Activated naive CD8-positive, alpha-beta T cell treated with anti-CD3 and anti-CD28 coated beads, Interleukin-2, amount 50 U/mL, for 24 hours (primary cell): ENCODE measurements at places on chromosomes 3 and 15.

GRCh38 chr15:68256675-68257450, 20.7 kb upstream of the FEM1B start:
- DNase-seq: peak; percentile 73

DNA sequence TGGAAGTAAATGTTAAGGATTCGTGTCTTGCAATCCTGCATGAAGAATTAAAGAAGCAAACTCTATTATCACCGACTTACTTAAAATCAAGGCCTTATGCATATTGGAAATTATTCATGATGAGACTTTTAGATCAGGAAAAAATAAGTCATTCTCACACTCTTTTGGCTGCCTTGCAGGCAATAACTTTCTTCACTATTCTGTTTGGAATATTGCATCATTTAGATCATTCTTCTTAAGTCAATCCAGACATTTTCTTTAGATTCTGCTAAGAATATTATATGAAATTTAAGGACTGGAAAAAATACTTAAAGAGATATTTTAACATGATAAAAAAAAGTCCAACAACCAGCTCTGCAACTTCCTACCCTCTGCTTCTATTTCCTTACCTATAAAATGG, 245.4 kb downstream of the LRRN1 start:
- DNase-seq: no peak

GRCh38 chr3:45910892-45911291, 24.5 kb downstream of the CCR9 start:
- no peak for DNase-seq

DNA sequence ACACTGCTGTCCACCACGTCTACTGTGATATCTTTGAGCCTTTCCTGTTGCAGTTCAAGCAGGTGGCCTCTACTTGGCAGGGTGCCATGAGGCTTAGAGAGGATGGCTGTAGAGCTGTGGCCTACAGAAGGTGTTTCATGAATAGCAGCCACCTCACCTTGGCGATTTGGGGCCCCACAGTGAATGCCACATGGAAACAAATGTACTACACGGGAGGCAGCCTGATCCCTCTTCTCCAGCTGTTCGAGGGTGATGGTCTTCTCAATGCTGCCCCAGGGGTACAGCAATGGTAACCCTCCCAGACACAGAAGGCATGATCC, 70.7 kb downstream of the FAM43A start:
- DNase-seq: no peak

DNA sequence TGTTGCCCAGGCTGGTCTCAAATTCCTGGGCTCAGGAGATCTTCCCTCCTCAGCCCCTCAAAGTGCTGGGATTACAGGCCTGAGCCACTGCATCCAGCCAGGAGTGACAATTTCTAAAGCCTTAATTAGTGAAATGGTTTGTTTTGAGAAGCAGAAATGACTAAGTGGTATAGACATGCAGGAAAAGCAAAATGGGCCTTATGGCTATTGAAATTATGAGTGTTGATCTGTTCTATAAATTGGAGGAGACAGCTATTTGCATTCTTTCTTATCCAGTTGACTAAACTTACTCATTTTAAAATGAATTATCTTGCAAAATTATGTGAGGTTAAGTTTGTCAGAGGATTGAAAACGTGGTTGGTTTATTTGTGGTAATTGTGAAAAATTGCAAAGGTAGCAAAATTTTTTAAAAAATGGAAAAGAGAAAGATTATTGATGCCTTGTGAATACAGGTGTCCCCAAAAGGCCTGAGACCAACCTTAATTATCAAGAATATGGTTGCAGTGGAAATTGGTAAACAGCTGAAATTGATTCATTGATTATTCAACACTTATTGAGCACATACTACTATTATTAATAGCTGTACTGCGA, 7.9 kb downstream of the RAP2B start:
- DNase-seq: no peak

DNA sequence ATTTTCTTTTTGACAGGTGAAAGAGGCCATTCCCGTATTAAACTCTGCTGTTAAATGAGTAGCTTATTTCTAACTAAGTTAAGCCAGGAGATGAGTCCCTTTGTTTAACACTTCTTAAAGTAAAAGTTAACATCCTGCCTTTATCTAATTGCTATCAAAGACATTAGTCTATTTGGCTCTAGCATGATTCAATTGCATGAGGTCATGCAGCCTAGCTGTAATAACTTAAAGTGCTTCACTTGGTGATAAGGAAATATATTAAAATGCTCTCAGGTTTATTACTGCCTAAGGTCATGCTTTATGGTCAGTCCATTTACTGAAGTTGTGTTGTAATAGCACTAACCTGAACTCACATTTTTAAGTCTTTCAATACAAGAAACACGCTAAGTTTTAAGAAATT, 82.3 kb upstream of the MLF1 start:
- DNase-seq: no peak

DNA sequence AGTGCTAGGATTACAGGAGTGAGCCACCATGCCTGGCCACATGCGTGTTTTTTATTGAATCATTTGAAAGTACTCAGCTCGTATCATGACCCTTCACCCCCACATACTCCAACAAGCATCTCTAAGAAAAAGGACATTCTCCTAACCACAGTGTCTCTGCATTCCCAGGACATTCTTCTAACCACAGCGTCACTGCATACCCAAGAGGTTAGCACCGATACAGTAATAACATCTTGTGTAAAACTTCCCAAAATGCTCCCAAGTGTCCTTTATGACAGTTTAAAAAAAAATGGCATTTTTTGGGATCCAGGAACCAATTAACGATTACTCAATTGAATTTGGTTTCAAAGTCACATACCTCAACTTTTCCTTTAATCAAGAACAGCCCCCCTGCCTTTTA, 39.6 kb downstream of the FLNB start:
- no peak for DNase-seq

DNA sequence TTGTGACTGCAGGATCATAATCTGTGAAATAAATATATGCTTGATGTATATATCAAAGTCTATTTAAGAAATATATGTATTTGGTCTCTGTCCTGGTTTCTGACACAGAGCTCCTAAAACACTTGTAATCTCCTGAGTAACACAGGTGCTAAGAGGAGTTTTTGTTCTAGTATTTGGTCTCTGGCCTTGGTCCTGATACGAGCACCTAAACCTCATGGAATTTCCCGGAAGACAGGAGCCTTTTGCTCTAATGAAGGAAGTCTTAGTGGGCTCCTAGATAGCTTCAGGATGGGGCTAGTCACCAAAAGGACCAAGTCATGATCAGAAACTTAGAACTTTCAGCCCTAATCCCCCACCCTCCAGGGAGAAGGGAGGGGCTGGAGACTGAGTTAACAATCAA, 19.2 kb upstream of the MUSTN1 start:
- DNase-seq: no peak

DNA sequence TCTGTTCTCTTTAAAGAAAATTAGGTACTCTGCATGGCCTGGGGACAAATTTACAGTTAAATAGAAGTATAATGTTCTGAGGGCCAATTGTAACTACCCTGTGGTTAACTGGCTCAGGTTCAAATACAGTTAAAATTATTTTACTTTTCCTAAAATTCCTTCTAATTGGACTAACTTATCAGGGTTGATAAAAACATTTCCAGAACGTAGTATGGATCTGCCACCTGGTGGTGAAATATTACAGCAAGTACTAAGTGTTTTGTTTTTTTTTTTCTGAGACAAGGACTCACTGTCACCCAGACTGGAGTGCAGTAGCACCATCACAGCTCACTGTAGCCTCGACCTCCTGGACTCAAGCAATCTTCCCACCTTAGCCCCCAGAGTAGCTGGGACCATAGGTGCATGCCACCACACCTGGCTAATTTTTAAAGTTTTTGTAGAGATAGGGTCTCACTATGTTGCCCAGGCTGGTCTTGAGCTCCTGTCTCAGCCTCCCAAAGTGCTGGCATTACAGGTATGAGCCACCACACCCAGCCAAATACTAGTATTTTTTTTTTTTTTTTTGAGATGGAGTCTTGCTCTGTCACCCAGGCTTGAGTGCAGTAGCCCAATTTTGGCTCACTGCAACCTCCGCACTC, 29.2 kb downstream of the NEO1 start:
- DNase-seq: no peak

DNA sequence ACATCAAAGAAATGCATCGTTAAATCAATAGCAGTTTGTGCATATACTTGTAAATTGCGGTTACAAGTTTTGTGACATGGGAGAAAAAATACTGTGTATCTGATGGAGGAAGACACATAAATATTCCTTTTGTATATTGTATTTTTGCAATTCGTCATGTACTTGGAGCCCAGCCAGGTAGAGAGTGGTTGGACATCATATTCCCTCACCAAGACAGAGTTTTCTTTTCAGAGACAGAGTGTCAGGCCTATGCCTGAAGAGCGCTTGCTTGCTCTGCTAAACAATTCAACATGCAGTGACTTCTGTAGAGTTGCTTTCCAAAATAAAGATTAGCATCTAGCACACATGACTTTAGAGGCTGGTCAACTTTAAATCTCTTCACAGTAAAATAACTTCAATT, 24.8 kb upstream of the MEIS2 start:
- DNase-seq: no peak

GRCh38 chr3:160355826-160356225, 43.2 kb downstream of the IFT80 start:
- no peak for DNase-seq

GRCh38 chr3:101676765-101677435, at the start of gene ZBTB11:
TSS of gene ZBTB11 (minus strand) at chr3:101677132. CDS start at chr3:101676914, 218 bp downstream.
- peak; percentile 100 for DNase-seq

- no peak for DNase-seq
Measured at GRCh38 chr3:51977446-51978142, 2.7 kb downstream of the ABHD14A start.

- DNase-seq: no peak
Measured at GRCh38 chr3:146189519-146190173, 28.7 kb upstream of the PLOD2 start.

GRCh38 chr15:98805434-98806274, 157.3 kb downstream of the IGF1R start:
- DNase-seq: no peak

DNA sequence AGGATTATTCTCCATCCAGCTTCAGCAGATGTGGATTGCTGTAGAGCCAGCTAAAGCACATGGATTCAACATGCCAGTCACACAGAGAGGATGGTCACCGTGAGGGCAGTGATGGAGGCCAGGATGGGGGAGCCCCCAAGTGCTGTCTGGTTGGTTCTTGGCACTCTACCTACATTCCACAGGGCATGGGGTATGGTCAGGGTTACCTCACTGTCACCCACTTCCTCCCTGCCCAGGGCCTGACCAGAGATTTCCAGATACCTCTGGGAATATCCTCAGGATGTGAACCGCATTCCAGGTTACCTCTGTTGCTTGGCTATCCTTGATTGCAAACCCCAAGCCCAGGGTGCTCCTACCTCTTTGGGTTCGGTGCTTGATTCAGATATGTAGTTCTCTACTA, 147.3 kb upstream of the TRIM42 start:
- DNase-seq: no peak

DNA sequence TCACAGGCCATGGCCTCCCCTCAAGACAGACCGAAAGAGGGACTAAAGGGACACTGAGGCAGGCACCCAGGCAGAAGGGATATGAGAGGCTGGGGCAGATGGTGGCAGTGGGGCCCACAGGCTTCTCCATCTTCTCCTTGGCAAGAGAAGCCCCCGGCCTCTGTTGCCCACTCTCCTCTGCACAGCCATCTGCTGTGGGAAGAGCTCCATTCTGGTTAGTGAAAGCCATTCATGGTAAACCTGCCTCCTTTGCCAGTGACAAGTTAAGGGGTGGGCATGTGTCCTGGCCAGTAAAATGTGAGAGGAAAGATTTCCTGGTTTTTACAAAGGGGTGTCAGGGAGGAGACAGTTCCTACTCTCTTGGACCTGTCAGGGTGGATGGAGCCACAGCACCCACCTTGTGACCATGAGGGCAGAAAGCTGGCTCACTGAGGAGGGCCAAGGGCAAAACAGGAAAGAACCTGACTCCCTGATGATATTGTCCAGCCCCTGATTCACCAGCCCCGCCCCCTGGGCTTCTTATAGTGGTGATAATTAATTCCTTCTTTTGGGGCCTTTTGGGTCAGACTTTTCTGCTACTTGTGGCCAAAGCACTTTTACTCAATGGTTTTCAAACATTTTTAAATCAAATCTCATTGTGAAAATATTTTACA, 130.4 kb upstream of the SMAD3 start:
- no peak for DNase-seq

DNA sequence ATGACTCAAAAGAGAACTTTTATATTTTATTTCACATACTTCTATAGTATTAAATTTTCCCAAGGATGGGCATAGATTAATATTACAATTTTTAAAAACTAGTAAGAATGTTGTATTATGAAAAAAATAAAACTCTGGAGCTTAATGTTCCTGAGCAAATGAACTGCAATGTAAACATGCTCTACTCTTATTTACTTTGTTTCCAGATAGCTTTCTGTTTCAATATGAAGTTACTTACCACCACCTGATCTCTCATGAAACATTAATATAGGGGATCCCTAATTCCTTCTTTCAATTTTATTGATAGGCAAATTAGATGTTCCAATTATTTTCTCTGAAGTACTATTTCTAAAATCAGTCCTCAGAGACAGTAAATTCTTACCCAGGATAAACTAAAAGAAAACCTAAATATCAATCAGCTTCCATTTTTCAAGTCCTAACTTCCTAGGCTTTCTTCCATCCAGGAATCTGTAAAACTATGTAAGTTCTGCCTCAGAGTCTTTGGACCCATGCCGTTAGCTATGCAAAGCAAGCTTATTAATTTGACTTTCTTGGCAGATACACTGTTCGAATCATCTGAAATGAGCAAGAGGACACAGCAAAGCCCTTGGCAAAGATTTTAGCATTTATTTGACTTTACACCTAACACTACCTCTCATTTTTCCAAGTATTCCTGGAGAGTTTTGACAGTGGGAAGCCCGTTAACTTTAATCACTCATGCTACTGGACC, 93.2 kb downstream of the PLCH1 start:
- DNase-seq: no peak

- no peak for DNase-seq
Measured at GRCh38 chr3:100830931-100831330, 121.6 kb downstream of the TFG start.

DNA sequence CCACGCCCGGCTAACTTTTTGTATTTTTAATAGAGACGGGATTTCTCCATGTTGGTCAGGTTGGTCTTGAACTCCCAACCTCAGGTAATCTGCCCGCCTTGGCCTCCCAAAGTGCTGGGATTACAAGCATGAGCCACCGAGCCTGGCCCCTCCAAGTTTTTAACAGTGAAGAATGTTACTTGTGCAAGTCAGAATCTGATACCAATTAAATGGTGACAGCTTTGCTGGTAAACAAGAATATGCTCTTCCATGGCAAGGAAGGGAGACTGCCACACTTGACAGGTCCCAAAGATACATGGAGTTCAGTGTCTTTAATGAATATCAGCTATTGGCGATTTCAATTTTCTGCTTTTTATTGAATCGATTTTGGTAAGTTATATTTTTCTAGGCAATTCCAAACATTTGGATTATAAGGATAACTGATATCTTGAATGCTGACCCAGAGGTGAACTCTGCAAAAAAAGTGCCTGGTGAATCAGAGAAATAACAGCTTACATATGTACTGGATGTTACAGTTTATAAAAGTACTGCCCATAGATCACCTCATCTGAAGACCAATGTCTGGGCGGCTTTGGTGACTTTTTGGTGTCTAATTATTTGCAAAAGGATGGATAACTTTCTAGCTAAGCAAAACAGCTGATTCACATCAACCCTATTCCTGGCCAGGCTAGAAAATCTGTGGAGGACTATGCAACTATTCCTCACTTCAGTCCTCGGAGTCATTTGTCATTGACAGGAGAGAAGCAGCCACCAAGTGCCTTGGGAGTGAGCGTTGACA, 1.2 kb downstream of the PARP16 start:
- DNase-seq: no peak
